Myocyte (in vitro differentiated cells): ENCODE measurements at places on chromosomes 12 and 14. TPM values are rescaled to one million over a fixed set of nuclear protein-coding genes. Genes with fewer than 3 reads are reported as not detected.

DNA sequence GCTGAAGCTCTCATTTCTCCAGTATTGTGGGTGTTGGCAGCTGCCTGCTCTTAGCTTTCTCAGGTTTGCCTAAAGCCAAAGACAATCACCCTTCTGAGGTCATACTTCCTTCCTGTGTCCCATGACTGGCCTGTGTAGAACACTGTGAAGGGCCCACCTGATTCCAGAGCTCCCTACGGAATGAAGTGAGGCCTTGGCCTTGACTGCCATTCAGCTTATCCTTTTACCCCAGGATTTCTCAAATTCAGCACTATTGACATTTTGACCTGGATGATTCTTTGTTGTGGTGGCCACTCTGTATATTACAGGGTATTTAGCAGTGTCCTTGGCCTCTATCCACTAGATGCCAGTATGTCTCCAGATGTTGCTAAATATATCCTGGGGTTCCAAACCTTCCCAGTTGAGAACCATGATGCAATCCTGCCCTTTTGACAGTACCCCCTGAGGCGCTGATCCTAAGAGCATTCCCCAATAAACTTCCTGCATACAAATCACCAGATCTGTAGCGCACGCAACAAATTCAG is 112.3 kb upstream of the KRR1 start:
- DNase-seq = peak; percentile 76

DNA sequence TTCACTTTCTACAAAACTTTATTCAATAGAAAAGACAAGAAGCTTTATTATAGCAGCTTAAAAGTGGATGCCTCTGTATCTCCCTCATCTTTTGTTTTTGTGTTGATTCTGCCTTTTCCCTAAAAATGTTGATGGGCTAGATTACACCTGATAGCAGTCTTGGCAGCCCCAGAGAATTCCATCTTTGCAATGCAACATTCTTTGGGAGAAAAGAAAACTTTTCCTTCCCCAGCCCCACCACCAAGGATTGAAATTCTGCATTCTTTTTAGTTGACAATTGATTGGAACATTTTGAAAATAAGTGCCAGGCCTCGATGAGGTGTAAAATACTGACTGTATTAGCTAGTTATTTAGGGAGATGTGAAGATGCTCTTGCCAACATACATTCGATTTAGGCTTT is 306.8 kb upstream of the G2E3 start:
- no peak for DNase-seq

DNA sequence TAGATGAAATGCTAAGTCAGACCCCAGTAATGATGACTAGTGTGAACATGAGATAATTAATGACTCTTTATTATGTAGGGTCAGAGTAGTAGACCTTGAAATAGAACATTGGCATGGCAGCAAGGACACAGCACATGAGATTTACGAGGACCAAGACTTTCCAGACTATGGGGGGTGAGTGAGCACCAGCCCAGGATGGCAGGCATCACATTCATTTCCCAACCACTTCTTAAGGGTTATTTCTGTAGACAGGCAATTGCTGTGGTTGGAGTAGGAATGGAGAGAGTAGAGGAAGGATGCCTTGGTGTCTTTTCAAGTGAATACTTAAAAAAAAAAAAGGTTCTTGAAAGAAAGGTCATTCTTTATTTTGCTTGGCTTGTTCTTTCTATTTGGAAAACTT is 189.4 kb upstream of the DYRK2 start:
- peak; percentile 54 for DNase-seq

DNA sequence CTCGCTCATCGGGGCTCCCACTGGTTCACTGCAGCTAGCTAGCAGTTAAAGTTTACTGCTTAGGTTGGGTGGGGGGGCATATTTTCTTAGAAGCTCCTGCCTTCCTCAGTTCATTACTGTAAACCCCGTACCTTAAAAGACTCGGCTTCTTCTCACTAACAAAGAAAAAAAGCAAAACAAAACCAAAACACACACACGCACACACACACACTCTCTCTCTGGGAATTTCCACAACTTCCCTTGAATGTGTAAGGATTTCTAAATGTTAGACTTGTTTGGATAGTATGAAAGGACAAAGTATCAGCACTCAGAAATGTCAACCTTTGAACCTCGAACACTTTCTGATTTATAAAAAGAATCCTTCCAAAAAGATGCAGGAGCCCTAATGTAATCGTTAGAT is 927 bp downstream of the PTHLH start:
- DNase-seq = no peak

GRCh38 chr12:104569346-104570173 is 112.8 kb downstream of the CHST11 start:
- DNase-seq = no peak

DNA sequence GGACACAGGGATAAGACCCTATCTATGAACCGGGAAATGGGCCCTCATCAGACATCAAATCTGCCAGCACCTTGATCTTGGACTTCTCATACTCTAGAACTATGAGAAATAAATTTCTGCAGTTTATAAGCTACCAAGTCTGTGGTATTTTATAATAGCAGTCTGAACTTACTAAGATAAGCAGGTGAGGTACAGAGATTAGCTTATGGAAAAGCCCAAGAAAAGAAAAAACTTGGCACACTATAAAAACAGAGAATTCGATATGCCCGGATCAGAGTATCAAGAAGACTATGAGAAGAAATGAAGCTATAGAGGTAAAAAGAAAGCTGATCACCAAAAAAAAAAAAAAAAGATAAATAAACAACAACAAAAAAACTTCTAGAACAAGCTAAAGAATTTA is 52.6 kb downstream of the EEA1 start:
- no peak for DNase-seq

GRCh38 chr12:50953047-50953446 is 703 bp downstream of the HIGD1C start:
- DNase-seq = no peak

DNA sequence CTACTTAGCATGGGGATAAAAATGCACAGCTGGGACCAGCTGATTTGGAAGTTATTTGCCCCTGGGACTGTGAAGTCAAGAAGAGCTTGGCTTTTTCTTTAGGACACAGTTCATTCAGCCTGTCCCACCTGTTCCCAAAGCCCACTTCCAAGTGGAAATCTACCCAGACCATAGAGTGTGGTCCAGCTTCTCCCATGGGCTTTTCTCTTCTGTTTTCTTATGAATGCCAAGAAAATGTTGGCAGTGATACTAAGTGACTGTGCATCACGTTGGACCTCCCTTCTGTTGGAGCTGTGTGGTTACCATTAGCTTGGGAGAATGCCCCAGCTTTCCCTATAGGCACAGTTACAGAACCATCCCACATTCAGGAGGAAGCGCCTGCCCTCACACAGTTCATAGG is 89.4 kb downstream of the NT5DC3 start:
- DNase-seq = peak; percentile 32

DNA sequence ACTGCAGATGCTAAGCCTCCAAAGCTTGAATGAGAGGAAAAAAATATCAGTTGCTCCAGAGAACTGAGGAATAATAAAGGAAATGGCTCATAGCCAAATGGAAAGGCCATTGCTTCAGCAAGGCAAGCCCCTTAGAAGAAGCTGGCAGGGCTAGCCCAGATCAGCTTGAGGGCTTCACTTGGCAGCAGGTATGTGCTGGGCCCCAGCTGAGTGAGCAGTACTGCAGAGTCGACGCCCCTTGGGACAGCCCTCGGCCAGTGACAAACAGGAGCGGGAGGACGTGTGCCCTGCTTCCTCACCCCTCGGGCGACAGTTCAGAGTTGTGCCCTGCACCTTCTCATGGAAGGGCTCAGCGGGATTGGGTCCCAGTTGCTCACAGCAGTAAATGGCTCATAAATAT is 1031.2 kb upstream of the TMEM132C start:
- no peak for DNase-seq

DNA sequence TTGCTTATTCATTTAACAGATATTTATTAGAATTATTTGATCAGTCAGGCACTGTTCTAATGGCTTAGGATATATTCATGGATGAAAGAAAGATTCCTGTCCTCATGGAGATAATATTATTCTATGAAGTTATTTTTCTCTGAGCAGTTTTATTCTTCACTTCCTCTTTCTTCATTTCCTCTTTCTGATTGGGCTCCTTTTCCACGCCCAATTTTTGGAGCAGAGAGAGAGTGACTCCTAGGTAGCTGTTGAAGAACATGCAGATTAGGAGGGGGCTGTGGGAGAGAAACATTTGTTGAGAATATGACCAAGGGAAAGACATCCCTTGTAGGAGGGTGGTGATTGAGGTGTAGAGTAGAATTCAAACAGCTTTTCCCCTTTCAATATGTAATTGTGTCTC is 6.0 kb upstream of the YARS2 start:
- no peak for DNase-seq

- no peak for DNase-seq
These were observed 408.9 kb downstream of the SOX5 start for GRCh38 chr12:23540572-23540971.

DNA sequence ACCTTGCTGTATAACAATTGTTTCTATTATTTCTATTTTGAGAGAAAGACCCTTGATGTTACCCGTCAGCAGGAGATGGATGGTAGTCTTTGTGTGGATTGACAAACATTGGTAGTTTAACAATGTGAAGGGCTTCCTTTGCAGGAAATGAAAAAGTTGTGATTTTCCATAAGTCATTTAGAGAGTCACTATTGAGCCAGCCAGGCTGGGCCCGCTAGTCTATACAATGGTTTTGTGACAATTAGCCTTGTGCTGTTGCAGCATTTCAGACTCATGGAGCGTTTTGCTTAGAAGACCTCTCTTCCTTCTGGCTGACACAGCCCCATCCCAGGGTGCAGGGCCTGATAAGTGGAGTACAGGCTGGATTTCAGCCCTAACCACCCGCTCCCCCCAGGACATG is 18.3 kb upstream of the SLC38A2 start:
- no peak for DNase-seq

GRCh38 chr12:132433641-132434395 is 56.1 kb upstream of the FBRSL1 start:
- peak; percentile 36 for DNase-seq

GRCh38 chr14:101823066-101823465 is 61.6 kb downstream of the PPP2R5C start:
- no peak for DNase-seq

- DNase-seq = no peak
These were observed 879.2 kb downstream of the AACS start for GRCh38 chr12:125944446-125944845.

GRCh38 chr12:25759752-25760151 is 198.7 kb upstream of the RASSF8 start:
- DNase-seq = peak; percentile 6

DNA sequence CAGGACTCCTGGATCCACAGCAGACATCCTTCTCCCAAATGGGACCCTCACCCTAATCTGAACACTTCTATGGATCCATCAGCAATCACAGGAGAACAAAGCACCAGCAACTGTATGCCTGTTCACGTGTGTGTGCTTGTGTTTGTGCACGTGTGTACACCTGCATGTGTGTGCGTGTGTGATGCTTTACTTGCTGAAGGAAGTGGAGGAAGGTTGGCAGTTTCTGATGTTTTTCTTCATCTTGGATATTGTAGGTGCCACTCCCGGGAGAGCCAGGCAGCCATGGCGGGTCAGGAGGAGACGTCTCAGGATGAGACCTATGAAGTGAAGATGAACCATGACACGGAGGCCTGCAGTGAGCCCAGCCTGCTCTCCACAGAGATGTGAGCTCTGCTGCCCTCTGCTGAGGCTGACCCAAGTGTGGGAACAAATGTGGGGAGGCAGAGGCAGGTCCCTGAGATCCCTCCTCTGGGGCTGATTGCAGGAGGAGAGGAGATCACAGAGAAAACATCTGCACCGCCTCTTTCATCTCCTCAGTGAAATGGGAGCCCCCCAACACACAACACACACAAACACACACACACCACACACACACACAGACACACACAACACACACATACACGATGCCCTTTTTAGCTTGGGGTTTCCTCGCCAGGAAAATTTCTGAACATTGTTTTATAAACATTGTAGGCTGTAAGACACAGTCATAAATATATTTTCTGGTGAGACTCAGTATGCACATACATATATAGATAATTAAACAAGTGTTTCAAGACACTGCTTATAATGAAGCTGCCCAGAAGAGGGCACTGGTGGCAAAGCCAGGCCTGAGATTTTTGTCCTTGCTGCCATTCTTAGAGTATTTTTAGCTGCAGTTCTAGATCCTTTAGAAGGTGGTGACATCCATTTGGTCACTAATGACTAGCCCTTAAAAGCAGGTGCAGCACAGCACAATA is 112.2 kb upstream of the FKBP4 start:
- DNase-seq = peak; percentile 59

DNA sequence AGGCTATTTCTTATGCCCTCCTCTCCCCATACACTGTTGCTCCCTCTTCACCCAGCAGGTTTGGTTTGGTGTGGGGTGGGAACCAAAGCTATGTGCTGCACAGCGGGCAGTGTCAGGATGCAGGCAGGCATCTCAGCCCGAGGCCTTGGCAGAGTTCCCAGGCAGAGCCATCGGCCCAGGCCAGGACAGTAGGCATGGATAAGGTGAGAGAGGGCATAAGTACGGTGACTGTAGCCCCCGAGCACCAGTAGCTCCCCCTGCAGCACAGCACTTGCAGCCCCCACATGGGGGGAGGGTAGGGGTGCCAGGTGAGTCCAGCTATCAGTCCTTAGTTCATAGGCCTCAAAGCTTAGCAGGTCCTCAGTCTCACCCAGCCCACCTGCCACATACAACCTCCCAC is 7.2 kb downstream of the KLHL33 start:
- DNase-seq = no peak

- no peak for DNase-seq
These were observed 19.8 kb upstream of the CABP1 start for GRCh38 chr12:120620624-120621023.

DNA sequence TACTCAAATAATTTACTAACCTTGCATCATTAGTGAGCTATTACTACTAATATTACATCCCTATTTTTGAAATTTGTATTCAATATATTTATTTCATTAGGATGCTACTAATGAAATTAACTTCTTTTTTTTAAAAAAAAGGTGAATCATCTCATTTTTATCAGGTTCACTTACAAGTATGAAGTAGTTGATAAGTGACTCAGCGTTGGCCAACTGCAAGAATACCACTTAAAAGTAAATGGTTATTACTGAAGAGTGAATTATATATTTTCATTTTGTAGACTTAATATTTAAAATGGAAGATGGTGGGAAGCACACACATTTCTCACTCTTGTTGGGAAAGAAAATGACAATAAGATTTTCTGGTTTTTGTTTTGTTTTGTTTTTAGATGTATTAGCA is 19.6 kb downstream of the OR4N2 start:
- DNase-seq = no peak

GRCh38 chr14:50871914-50872732 is at the start of gene ABHD12B:
Gene ABHD12B (plus strand): TSS chr14:50872053. CDS start chr14:50872175, 122 bp downstream.
- no peak for DNase-seq

- no peak for DNase-seq
These were observed 35.8 kb downstream of the FLVCR2 start for GRCh38 chr14:75614179-75614578.

DPPA3 gene
- total RNA-seq = not detected in 2 replicates

RAB5B gene
- 74.9 and 76.4 TPM in 2 replicates for total RNA-seq

OAS3 gene
- 4.7 and 7.1 TPM in 2 replicates for total RNA-seq

CATSPERB gene
- not detected in 2 replicates for total RNA-seq

LALBA gene
- total RNA-seq = not detected in 2 replicates

SPIC gene
- not detected in 2 replicates for total RNA-seq

PPP4R4 gene
- total RNA-seq = 0.75 and 1.2 TPM in 2 replicates

POTEG gene
- not detected in 2 replicates for total RNA-seq

BCL2L14 gene
- not detected in 2 replicates for total RNA-seq

DBX2 gene
- not detected in 2 replicates for total RNA-seq

PDE3A gene
- total RNA-seq = 0.29 and 0.88 TPM in 2 replicates

C3AR1 gene
- 0.08 TPM in 1 of 2 replicates, not detected in the other for total RNA-seq

ADAMTS20 gene
- 0.31 and 0.40 TPM in 2 replicates for total RNA-seq

DIO3 gene
- total RNA-seq = not detected in 2 replicates

FAM222A gene
- 5.7 and 9.1 TPM in 2 replicates for total RNA-seq

C2CD5 gene
- 7.9 and 10.2 TPM in 2 replicates for total RNA-seq

IQSEC3 gene
- not detected in 2 replicates for total RNA-seq

P2RX2 gene
- not detected in 2 replicates for total RNA-seq
